Fibroblast of pulmonary artery (primary cell): ENCODE measurements at places on chromosomes 7 and 10.

- DNase-seq, result no peak
These were observed 170.8 kb upstream of the DGKB start for GRCh38 chr7:15073301-15073700.

DNA sequence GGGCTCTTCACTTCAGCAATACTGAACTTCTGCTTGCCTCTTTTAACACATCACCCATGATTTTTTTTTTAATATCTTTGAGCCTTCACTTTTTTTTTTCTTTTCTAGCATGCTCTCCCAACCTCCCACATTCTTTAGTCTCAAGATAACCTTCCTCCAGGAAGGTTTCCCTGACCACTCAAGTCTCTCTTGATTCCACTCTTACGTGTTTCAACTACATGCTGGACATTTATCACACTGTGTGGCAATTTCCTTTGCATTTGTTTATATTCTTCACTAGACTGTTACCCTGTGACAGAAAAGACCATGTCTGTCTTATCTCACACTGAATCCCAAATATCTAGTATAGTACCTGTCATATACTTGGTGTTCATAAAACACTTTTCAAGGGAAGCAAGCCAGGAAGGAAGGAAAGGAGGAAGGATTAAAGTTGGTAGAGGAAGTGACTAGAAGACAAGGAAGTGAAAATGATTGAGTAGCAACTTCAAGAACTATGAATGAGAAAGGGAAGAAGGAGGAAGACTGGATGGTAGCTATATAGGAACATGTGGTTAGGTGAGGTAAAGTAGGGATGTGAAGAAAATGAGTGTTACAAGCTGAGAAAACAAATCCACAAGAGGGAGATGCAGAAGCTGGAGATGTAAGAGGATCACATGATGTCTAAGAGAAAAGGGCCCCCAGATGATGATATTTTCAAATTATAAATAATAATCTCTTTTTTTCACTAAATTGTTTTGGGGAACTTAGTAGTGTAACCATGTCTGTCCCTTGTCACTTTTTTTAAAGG is 40.4 kb downstream of the IFIT5 start:
- peak; percentile 52 for DNase-seq

GRCh38 chr7:4683884-4684565 is 1.9 kb downstream of the FOXK1 start:
- DNase-seq, result peak; percentile 69

- peak; percentile 96 for DNase-seq
These were observed 128.5 kb downstream of the MAD1L1 start for GRCh38 chr7:2104107-2104710.

GRCh38 chr7:67788669-67789068 is 792.0 kb downstream of the TYW1 start:
- DNase-seq, result peak; percentile 9

- DNase-seq, result no peak
These were observed 19.4 kb upstream of the SH2D4B start for GRCh38 chr10:80518143-80518806.

- no peak for DNase-seq
These were observed 191.1 kb downstream of the ZMYND11 start for GRCh38 chr10:326350-326749.

- no peak for DNase-seq
These were observed 48.7 kb downstream of the UPF2 start for GRCh38 chr10:11993834-11994468.

DNA sequence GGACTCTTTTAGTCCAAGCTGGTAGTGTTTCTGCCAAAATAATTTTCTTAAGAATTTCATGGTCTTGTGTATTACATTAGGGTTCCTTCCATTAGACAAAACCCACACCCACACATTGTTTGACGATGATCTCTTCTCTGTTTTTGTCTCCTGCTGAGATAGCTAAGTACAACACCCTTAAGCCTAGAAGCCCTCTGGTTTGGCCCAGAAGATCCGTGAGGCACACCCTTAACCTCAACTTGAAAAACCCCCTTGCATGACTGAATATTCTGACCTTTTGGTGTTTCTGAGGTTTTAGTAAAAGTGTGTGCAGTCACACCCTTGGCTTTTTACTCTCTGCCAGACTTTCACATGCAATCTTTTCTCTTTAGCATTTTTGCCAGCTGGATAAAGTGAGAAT is 29.3 kb upstream of the ERCC6 start:
- DNase-seq, result peak; percentile 65

GRCh38 chr7:9945131-9945530 is 1028.5 kb upstream of the PHF14 start:
- DNase-seq, result no peak

- DNase-seq, result no peak
These were observed 118.6 kb downstream of the RNF216 start for GRCh38 chr7:5662828-5663227.

GRCh38 chr10:99926925-99927720 is 82.6 kb downstream of the DNMBP start:
- DNase-seq, result peak; percentile 72

DNA sequence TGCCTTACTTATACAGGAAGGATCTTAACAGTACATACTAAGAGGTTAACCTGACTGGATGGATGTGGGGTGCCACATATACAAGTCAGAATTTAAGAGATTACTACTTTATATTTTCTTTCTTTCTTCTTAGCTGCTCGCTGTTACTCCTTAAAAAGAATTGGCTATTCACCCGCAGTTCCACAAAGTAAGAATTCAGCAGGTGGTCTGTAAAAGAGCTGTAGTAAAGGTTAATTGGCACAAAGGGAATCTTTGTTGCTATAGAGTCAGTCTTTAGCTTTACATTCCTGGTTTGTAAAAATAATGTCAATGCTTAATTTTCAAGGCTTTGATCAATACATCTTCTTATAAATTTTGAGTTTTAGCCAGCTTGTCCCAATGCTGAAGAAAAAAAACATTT is 43.2 kb downstream of the RALA start:
- DNase-seq, result no peak

- DNase-seq, result peak; percentile 61
These were observed 68.3 kb downstream of the MINDY3 start for GRCh38 chr10:15791816-15792524.

DNA sequence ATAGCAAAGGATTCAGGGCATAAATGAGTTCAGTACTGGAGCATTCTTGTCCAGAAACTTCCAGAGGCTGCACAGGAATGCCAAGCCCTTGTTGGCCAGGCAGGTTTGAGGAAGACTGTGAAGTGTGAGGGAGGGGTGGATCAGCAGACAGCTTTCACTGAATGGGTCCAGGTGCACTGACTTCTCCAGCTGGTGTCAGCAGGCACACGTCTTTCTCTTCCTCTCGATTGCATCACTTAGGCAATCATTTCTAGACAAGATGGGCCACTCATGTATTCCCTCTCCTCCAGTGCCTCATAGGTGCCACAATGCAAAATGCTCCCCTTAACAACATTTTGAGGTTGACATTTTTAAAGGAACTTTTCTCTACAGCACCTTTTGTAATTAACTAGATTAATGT is 15.6 kb upstream of the PLEKHS1 start:
- peak; percentile 2 for DNase-seq

DNA sequence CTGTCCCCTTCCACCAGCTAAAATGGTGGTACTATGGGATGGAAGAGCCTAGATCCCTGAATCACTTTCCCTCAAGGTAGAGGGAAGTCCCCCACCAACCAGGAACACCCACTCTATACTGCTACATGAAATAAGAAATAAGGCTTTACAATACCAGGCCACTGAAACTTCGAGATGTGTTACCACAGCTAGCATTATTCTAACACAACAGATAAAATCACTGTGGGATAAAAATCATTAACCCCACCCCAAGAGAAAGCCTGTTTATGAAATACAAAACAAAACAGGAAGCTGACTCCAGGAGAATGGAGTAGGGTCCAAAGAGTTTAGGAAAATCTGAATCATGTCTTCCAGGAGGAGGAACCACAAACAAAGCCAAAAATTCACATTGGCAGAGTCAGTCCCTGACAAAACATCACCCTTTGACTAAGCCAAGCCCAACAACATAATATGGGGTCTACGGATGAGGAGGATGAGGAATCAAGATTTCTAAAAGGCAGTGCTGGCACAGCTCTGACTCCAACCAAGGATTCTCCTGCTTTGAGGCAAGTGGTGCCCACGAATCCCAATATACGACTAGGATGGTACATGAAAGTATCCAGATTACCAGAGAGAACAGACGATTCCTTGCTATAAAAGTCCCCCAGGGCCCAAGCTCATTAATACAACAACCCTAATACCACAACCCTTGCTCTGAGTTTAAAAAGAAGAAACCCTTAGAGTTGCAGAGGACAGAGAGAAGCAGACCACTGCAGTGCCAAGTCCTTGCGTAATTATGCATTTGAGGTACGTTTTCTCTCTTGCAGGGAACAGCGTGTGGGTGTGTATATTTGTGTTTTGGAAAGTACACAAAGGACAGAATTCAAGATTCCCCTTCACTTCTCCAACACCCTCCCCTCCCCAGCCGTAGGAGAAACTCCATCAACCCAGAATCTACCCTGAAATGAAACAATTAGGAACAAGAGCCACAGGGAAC is 23.7 kb downstream of the XPNPEP1 start:
- DNase-seq, result peak; percentile 88

DNA sequence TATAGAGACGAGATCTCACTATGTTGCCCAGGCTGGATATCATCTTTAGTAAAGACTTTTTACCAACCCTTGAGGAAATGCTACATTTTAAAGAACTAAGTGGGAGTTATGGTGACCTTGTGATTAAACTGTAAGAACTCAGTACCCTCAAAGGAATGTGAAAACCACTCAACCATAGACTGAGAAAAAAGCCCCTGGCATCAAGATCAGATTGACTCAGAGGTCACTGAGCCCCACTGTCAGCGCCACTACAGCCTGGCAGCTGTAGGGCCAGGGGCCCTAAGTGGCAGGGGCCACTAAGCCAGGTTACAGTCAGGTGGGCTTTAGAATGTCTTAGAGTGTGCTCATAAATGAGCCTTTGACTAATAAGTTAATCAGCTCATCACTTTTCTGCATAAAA is 55.9 kb downstream of the APBB1IP start:
- DNase-seq, result no peak

DNA sequence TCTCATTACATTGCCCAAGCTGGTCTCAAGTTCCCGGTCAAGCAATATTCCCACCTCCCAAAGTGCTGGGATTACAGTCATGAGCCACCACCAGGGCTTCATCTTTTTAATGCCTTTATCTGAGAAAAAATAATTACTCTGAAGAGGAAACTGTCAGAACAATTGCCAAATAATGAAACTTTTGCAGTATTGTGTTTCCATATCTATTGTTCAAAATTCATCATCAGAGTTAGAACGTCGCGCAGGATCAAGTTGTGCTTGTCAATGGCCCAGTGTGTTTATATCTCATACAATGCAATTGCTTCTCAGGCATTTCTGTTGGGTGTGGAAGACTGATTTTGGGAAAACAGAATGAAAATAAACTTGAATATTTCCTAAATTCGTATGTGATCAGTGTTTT is 143.1 kb downstream of the ARID5B start:
- no peak for DNase-seq

GRCh38 chr10:124354411-124355382 is 64.0 kb downstream of the OAT start:
- DNase-seq, result peak; percentile 67

DNA sequence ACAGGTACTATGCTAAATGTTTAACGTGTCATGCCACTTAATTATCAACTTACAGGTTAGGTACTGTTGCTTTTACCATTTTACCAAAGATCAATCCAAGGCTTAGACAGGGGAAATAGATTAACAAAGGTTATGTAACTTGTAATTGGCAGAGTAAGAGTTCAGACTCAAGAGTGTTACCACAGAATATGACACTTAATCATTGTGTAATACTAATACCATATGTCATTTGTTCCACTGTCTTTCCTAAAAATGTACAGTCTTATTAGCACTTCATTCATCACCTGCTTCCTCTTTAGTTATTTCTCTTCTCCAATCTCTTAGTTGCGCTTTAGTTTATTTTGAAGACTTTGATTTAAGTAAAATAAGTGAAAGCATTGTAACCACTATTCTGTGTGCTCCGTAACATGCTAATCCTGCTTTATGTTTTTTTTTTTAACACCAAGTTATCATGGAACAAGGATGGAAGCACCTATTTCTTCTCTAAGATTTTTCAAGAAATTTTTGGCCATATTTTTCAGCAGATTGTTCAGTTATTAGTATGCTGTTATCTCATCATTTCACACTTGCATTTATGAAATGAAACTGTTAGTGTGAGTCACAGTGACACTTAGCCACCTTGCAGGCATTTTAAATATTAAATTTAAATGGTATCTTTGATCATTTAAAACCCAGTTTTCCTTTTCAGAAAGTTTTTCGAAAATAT is 197.3 kb downstream of the PHF14 start:
- DNase-seq, result no peak

- peak; percentile 61 for DNase-seq
These were observed 126.5 kb upstream of the ZNF438 start for GRCh38 chr10:31158011-31158658.

DNA sequence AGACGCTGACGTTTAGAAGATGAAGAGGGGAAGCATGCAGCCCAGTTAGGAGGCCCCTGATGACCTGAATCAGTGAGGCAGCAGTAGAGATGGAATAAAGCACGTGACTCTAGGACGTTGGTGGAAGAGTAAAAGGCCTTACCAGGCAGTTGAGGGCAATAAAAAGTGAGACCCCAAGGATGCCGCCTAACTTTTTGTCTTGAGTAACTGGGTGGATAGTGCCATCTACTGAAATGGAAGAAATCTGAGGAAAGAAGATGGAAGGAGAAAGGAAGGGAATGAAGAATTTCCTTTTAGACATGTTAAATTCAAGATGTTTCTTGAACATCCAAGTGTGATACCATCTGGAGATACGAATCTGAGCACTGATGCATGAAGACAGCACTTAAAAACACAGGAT is 220.0 kb upstream of the LRRN3 start:
- no peak for DNase-seq

DNA sequence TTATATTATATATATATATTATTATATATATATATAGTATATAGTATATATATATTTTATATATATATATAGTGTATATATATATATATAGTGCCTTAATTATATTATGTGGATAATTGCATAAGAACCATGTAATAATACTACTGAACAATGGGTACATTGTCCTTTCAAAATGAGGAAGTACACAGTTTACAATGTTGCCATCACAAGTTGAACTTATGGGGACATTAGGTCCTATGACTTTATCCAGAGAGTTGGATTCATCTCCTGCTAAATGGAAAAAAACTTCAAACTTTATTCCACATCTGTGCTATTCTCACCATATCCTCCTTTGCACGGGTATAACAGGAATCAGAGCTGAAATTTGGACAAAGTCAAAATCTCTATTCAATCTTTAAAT is 105.0 kb upstream of the AGR3 start:
- no peak for DNase-seq

DNA sequence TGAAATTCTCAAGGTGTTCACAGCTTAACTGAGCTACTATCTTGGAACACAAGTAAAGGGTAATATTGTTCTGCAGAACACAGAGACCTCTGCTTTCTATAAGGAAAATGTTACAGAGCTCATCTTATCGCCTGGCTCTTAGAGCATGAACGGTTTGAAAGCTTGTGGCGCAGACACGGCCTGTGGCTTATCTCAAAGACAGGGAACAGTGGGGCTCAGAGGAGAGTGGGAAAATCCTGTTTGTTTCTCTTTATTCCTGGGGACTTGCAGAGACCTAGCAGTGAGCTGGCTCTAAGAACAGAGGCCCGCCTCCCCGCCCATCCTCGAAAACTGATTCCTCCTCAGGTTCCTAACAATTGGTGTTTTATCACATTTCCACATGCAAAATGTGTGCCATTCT is 131.7 kb downstream of the EMX2 start:
- no peak for DNase-seq
